PC-9 (cell line): ENCODE measurements at places on chromosomes 11 and 22. TPM values are rescaled to one million over a fixed set of nuclear protein-coding genes. Genes with fewer than 3 reads are reported as not detected.

GRCh38 chr11:62680825-62681240, 2.0 kb upstream of the UBXN1 start:
- peak; percentile 45 for DNase-seq

GRCh38 chr11:61034111-61034510, 62.6 kb downstream of the CD6 start:
- no peak for DNase-seq

GRCh38 chr11:62707277-62707861, at the start of the genes BSCL2 and GNG3:
Gene BSCL2 (minus strand): TSS chr11:62707424. CDS start chr11:62707195, 229 bp downstream.
Gene GNG3 (plus strand): TSS chr11:62707676. CDS start chr11:62708296, 620 bp downstream.
- no peak for DNase-seq

- no peak for DNase-seq
These were observed 217.2 kb upstream of the NCAM1 start for GRCh38 chr11:112744041-112744440.

DNA sequence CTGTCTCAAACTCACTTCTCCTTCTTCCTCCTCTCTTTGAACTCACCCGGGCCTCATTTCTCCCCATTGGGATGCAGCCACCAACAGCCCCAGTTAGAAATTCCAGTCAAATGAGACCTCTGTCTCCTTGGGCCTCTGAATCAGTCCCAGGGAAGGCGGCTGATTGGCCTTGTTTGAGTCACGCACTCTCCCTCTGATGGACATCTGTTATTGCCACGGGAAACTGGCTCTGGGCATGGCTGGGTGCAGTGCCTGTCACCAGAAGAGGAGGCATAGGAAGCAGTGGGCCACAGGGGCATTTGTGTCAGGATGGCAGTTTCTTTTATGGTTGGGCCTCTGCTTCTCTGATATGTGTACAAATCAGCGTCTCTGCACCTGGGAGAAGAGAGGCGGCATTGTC, 9.6 kb upstream of the WNT11 start:
- no peak for DNase-seq

GRCh38 chr22:30877662-30878515, 90.7 kb downstream of the MORC2 start:
- DNase-seq = no peak

- peak; percentile 24 for DNase-seq
These were observed 178.6 kb downstream of the MIAT start for GRCh38 chr22:26835929-26836528.

- no peak for DNase-seq
These were observed 91.2 kb downstream of the CLPB start for GRCh38 chr11:72343006-72343756.

GRCh38 chr11:38274031-38274430, 1676.0 kb upstream of the RAG2 start:
- DNase-seq = no peak

DNA sequence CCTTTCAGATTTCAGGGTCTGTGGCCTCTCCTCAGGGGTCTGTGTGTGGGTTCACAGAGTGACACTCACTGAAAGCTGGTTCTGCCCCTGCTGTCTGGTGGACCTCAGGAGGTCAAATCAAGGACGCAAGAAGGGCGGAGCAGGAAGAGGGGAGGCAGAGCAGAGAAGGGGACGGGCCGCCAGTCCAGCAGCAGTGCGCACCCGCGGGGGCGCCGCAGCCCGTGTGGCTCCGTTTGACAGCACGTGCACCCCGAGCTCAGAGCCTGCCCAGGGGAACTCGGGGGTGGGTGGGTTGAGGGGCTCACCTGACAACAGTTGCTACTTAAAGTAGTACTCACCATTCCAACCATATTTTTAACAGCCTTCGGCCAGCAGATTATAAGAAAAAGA, 71.4 kb upstream of the PITPNB start:
- no peak for DNase-seq

DNA sequence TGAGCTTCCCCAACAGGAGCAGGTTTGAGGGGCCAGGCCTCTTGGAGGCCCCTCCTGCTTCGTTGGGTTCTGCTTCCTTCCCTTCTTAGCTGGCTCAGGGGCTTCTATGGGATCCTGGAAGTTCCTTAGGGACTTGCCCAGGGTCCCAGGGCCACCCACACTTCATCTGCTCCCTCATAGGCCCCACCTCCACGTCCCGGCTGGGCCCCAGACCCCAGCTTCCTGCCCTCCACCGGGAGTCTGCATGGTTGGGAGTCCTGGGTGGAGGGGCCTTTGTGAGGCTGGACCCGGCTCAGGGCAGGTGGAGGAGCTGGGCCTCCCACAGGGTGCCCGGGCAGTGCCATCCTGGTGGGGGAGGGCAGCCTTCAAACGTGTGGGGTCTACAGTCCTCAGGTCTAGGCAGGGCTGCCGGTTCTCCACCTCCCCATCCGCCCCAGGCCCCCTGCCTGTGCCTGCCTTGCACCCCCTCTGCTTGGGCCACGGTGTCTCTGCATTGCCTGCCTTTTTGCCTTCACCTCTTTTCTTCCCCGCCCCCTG, 11.6 kb downstream of the OTUB1 start:
- DNase-seq = no peak

DNA sequence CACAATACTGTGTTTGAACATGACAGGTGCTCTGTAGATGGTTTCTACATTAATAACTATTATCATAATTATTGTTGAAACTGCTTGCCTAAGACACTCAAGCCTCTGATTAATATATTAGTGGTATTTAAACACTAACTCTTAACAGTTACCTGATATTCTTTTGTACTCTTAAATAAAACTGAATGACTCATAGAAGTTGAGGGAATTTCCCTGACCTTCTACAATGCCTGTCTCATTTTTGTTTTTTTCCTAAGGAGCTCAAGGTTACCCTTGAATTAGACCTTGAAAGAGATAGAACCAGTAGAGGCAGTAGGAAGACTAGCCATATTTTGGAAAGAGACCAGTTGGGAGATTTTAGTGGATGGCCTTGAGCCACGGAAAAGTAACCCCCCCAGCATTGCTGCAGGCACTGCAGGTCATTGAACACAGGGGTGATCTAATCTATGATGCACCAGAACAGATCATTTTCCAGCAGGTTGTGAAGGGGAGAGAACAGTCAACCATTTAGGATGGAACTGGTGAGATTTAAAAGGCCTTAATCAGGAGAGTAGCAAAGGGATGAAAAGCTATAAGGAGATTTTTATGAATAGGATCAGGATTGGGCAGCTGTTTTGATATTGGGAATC, 148.3 kb downstream of the PGR start:
- no peak for DNase-seq

- no peak for DNase-seq
These were observed 97.4 kb upstream of the SLC6A5 start for GRCh38 chr11:20501971-20502370.

GRCh38 chr11:118572981-118573550, 857 bp downstream of the ARCN1 start:
- no peak for DNase-seq

GRCh38 chr11:71537537-71537936, 288 bp upstream of the KRTAP5-8 start:
- no peak for DNase-seq

DNA sequence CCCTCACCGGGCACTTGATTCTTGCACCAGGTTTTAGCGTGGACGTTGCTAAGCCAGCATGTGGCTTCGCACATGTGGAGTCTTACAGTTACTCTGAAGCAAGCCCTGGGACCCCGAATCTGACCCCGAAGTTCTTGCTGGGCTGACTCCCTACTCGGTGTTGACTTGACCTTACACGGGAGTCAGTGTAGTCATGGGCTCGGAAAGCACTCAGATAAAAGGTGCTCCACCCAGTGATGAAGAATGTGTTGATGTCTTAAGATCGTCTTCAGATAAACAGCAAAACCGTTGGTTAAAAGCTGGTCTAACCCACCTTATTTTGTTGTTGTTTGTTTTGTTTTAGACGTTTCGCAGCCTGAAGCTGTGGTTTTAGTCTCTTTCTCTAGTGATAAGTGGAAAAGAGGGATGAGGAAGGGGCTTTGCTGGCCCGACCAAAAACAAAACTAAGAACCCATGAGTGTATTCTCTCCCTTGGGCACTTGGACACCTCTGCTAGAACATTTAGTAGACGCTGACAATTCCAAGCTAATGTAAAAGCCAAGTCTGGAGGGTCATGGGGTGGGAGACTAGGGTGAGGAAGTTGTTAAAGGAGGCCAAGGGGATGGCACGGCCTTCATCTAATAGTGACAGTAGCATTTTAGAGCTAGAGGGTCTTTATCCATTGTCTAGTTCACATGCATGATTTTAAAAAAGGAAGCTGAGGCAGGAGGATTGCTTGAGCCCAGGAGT, 69.9 kb downstream of the BCR start:
- DNase-seq = no peak

- no peak for DNase-seq
These were observed 10.4 kb upstream of the MRGPRD start for GRCh38 chr11:68990995-68991780.

GRCh38 chr22:39215426-39216142, 29.2 kb downstream of the PDGFB start:
- no peak for DNase-seq

DNA sequence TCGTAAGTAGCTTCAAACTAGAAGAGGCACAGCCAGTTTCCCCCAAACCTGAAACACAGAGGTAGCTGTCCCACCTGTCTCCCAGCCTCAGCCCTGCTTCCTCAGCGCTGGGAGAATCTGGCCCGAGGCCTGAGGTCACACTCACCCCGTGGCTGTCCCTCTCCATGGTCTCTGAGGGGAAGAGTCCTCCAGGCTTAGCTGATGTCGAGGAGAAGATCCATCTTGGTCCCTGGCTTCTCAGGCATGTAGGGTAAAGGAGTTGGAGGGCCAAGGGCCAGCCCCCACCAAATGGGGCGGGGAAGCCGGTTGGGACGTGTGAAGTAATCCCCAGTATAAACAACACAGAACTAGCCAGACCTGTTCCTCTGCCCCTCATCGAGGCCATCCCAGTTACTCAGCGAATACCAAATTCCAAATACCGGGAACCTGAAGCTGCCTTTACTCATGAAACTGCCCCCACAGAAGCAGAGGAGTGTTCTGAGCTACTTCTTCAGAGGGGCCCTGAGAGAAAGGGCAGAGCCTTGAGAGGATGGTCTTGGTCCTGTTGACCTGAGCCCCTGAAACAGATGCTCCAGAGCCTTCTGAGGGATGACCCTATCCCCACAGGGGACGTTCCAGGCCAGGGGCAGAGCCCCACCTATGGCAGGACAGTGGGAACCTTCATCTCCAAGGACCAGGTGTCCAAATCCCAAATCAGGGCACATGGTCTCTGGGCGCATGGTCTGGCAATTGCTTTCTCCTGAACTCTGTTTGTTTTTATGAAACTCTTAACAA, at the start of gene TMPRSS13:
Gene TMPRSS13, minus strand, starts transcription at position 261 of the 774 bp plus-strand sequence. Its CDS starts 95 bp downstream, at position 166.
- peak; percentile 80 for DNase-seq

DNA sequence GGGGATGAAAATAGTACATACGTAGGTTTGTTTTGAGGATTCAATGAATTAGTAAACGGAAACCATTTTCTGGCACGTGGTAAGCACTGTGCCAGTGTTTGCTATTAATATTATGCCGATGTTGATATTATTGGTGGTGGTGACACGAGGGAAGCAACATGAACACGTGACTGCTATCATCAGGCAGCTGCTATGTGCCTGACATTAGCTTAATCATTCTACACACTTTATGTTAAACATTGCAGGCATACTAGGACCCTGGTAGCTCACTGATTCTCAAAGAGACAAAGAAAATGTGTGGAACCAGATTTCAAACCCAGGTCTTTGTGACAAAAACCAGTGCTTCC, 656 bp downstream of the SRRD start:
- DNase-seq = no peak

DNA sequence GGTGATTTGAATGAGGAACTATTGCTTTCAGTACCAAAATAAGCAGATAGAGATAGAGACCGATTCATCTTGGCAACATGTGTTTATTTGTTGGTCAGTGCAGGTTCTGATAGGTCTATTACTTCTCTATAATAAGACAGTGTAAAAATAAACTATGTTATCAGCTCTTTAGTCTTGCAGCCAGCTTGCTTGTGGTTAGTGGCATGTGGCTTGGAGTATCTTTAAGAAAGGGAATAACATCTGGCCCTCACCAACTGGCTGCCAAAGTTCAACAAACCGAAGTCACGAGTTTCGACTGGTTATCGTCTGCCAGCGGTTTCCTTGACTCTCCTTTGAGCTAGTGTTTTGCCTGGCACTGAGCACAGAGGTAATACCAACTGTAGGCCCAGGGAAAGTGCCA, 71.8 kb downstream of the CTTN start:
- DNase-seq = no peak

GRCh38 chr22:32083814-32084213, 40.8 kb downstream of the SLC5A1 start:
- no peak for DNase-seq

DNA sequence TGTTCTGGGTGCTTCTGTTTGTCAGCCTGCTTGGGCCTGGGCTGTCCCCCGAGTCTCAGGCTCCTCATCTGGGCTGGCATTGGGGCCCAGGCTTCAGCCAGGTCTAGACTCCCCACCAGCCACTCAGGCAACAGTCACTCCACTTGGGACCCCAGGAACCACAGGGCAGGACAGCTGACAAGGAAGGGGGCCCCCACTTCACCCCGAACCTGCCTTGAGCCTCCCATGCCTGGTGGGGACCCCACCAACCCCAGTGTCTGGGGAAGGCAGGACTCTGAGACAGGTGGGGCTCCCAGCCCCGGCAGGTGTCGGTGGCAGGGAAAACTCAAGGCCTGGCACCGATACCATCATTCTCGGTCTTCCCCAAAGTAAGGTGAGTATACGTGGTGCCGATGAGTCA, 11.7 kb upstream of the LTO1 start:
- no peak for DNase-seq

DNA sequence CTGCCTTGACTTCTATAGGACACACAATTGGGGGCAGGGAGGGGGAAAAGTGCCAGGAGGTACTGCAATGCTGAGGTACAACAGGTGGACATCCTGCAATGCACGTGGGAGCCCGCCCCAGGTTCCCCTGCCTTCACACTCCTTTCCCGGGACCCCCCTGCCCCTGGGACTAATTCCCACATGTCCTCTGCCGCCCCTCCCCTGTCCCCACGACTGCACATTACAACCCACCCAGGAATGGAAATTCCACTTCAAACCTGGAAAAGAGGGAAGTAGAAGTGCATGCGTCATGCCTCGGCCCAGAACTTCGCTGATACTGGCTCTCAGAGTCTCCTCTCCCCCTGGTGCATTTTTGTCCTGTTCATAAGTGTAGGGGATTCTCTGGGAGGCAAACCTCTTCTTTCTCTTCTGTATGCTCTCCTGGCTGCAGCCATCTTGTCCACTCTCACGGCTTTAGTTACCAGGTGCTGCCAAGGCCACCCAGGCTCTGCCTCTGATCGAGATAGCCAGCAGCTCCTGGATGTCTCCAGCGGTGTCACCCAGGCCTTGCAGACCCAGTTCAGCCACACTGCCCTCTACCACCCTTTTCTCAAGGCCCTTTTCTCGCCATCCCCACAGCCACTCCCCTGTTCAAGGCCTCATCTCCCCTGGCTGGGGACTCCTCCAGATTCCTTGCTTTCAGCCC, 43.7 kb downstream of the GDPD5 start:
- DNase-seq = no peak

The MAPK12 gene
- 48.5 and 61.1 TPM in 2 replicates for total RNA-seq

The ADM2 gene
- total RNA-seq = 7.2 and 10.5 TPM in 2 replicates

The SPTBN2 gene
- total RNA-seq = 51.0 and 66.8 TPM in 2 replicates

The KRTAP5-7 gene
- total RNA-seq = not detected in 2 replicates

The PGR gene
- not detected in 2 replicates for total RNA-seq

The JHY gene
- 4.6 and 6.2 TPM in 2 replicates for total RNA-seq

The KRTAP5-8 gene
- not detected in 2 replicates for total RNA-seq

The GRM5 gene
- 0.05 TPM in 1 of 2 replicates, not detected in the other for total RNA-seq

The GLYATL2 gene
- total RNA-seq = not detected in 2 replicates

The BDNF gene
- total RNA-seq = 5.4 TPM in 2 replicates

The TREH gene
- total RNA-seq = not detected in 2 replicates

The MIOX gene
- total RNA-seq = 1.4 and 1.5 TPM in 2 replicates
